Epithelial cell of esophagus (primary cell): ENCODE measurements at places on chromosomes 2 and 18.

DNA sequence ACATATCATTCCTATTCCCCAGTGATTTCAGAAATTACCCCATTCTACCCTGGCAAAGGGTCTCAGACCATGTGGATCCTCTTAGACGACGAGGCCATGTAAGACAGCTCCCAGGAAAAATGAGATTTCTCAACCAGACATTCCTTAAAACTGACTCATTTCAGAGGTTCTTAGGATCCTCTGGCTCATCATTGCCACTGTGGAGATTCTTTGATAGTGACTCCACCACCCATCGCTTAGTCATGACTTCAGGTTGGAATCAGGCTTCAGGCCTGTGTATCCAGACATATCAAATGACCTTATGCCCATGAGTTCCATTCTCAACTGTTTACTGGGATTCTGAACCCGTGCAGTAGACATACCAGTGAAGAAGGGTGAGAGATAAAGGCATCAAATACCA, 245.6 kb upstream of the TCF4 start:
- DNase-seq: peak; percentile 98

GRCh38 chr2:20596193-20596972, 54.5 kb downstream of the HS1BP3 start:
- no peak for DNase-seq

DNA sequence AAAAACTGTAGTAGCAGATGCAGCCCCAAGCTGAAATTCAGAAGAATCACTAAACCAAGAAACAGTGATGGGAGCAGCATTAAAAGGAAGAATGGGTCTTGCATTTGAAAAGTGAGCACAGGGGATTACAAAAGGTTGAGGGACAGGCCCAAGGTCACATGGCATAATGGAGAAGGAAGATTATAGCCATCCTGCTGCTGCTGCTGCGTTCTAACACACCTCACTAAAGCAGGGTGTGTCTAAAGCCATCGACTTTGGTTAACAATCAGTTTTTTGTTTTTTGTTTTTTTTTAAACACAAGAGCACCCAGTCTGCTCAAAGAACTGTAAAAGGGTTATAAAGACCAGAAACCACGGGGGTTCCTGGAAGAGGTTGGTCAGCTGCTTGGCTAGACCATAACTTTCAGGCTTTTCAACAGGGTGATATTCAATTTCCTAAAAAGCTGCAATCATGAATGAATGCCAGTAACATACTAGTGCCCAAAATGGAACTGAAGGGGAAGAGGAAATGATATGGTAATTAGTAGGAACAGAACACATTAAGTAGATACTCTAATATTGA, 102.6 kb downstream of the MYO5B start:
- DNase-seq: no peak

DNA sequence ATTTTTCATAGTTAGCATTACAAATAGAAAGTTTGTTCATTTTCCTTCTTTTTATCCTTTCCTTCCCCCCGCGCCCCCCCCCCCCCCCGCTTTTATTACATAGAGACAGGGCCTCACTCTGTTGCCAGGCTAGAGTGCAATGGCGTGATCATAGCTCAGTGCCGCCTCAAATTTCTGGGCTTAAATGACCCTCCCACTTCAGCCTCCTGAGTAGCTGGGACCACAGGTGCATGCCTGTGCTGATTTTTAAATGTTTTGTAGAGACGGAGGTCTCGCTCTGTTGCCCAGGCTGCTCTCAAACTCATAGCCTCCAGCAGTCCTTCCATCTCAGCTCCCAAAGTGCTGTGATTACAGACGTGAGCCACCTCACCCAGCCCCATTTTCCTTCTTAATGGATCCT, 91.2 kb upstream of the ALPP start:
- DNase-seq: no peak

- no peak for DNase-seq
These were observed 475.0 kb downstream of the RNF144A start for GRCh38 chr2:7392076-7392787.
